ENCODE measurements at places on chromosomes 11 and 22.
A peak's percentile ranks its signal among the peaks of the same experiment; 100 is the strongest.

DNA sequence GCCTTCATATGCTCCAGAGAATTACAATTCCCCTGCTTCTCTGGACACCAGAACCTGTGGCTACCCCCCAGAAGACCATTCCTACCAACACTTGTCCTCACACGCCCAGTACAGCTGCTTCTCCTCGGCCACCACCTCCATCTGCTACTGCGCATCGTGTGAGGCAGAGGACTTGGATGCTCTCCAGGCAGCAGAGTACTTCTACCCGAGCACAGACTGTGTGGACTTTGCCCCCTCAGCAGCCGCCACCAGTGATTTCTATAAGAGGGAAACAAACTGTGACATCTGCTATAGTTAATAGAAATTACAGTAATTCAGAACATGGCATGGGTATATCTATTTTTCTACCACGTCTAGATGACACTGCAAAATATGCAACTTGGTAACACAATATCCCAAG, 9.8 kb downstream of the POU2AF3 start:
- no peak for DNase-seq

- DNase-seq = peak; percentile 33
Observed at GRCh38 chr11:130390071-130390758, 38.2 kb downstream of the ADAMTS8 start.

DNA sequence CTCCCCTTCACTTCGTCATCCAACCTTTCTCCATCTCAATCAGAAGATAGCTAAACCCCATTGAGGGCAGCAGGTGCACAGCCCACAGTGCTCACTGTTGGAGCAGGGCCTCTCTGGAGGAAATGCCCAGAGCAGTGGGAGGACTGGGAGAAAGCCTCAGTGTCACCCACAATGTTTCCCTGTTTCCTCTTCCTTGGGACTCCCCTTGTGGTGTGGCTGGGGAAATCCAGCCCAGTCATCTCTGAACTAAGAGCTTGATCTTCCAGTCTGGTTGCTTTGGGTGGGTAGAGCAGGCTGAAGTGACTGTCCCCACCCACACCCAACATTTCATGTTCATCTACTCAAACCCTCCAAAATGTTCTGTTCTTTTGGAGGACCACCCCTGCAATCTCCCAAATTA, 29.8 kb upstream of the EED start:
- no peak for DNase-seq

- no peak for DNase-seq
Observed at GRCh38 chr22:31439808-31440207, 40.4 kb downstream of the DRG1 start.

GRCh38 chr11:66336234-66337102, at the start of gene RIN1:
Gene RIN1 (minus strand): TSS chr11:66336434. CDS start chr11:66336402, 32 bp downstream.
- DNase-seq = peak; percentile 36

DNA sequence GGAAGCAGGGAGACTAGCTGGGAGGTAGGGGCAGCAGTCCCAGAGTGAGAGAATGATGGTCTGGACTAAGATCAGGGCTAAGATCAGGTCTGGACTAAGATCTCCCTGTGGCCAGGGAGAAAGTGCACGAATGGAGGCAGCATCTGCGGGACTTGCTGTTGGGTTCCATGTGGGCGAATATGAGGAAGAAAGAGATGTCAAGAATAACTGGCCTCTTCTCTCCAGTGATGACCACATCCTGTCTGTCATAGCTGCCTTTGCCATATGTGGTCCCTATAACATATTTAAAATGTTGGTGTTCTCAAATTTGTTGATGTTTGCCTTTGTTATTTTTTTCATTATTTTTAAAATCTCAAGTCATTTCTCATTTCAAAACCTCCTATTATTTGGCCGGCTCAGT, 27.4 kb upstream of the CXCR5 start:
- DNase-seq = no peak
